ENCODE measurements at places on chromosomes 5 and 9.

DNA sequence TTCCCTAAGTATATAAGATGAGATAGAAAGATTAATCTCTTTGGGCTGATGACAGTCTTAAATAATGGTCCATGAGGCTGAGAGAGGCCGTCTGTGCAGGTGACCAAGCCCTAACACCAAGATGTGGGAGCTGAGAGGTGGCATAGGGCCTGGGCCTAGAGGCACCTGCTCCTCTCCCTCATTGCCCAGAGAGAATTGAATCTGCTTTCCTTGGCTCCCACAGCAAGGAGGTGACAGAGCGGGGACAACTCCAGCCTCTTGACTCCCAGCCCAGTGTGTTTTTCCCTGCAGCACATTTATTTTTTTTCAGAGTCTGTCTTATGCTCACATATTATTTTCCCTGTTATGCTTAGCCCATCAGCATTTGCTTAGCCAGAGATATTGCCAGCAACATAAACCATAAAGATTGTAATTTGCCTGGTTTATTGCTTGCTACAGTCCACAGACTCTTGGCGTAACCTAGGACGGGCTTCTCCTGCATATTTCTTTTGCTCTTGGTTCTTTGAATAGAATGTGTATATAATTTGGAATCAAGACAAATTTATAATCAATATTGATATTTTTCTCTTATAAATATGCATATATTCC, 105.6 kb downstream of the NTRK2 start:
- no peak for DNase-seq

- DNase-seq, result no peak
Observed at GRCh38 chr5:56518820-56519219, 285.7 kb upstream of the ANKRD55 start.

- no peak for DNase-seq
Observed at GRCh38 chr9:99030092-99030511, 74.8 kb upstream of the TGFBR1 start.

DNA sequence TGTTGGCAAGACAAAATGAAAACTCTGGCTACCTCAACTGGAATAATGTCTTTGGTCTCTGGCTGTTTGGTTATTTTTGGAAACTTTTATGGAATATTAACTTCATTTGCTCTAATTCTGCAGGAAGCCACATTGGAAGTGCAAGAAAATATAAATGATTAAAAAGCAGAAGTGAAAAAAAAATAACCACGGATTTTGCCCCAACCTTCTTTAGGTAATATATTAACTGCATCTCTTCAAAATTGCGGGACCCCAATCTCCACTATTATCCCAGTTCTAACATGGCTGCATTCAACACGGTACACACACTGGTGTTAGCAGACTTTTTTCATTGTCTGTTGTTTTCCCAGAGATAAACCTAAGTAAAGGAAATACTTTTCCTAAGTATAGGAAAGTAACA, 23.0 kb downstream of the GLIS3 start:
- DNase-seq, result no peak

- no peak for DNase-seq
Observed at GRCh38 chr5:10536511-10536910, 27.4 kb upstream of the ANKRD33B start.

DNA sequence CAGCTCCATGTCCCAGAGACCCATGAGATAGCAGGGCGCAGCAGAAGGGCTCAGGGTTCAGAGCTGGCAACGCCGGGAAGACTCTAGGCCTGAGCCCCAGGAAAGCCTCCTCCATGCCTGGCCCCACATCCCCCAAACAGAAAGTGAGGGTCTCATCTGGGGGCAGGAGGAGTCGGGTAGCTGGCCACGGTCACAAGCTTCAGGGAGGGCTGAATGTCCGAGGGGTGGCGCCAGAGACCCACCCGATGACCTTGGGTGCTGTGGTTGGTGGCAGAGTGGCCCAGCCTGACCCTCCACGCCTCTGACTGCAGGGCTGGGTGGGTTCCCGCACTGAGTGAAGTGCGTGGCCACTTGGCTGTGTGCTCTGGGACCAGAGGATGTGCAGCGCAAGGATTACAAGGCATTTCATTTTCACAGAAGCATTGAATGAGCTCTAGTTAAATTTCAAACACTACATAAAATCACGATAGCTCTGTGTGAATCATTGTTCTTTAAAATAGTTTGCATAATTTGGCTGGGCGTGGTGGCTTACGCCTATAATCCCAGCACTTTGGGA, 3.0 kb downstream of the C8G start:
- DNase-seq, result no peak

DNA sequence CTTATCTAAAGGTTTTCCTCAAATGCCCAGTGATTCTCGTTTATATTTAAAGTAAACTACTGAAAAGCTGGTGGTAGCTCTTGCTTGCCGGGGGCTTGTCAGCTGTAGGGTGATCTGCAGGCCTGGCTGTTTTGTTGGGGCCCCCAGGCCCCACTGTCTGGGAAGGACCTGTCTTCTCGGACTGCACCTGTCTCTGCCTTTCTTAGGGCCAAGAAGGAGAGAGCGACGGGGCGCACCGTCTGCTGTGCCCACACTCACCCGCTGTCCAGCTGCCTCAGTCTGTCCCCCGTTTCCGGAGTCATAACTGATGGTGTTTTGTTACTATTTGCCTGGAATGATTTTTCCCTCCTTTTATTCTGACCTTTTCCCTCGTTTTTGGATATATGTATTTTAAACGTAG, 94.1 kb upstream of the CACNA1B start:
- DNase-seq, result no peak

DNA sequence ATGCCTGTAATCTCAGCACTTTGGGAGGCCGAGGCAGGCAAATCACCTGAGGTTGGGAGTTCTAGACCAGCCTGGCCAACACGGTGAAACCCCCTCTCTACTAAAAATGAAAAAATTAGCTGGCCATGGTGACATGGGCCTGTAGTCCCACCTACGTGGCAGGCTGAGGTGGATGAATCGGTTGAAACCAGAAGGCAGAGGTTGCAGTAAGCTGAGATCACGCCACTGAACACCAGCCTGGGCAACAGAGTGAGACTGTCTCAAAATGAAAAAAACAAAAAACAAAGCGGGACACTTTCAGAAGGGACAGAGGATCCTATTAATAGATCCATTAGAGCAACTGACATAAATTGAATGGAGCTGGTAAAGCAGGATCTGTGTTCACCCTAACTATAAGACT, 89.6 kb upstream of the SGCD start:
- DNase-seq, result no peak

GRCh38 chr9:127509261-127509954, 58.1 kb downstream of the LRSAM1 start:
- DNase-seq, result no peak

GRCh38 chr5:55800924-55801323, 50.2 kb upstream of the IL31RA start:
- no peak for DNase-seq

DNA sequence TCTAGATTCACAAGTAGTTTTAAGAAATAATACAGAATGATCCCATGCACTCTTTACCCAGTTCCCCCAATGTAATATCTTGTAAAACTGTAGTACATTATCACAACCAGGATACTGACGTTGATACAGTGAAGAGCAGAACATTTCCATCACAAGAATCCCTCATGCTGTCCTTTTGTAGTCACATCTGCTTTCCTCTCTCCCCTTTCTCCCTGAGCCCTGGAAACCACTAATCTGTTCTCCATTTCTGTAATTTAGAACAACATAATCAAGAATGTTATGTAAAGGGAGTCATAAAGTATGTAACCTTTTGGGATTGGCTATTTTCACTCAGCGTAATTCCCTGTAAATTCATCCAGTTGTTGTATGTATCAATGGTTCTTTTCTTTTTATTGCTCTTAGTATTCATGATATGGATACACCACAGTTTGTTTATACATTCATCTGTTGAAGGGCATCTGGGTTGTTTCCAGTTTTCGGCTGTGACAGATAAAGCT, 61.1 kb downstream of the ERCC6L2 start:
- DNase-seq, result no peak

GRCh38 chr9:114424126-114424525, 36.3 kb upstream of the AKNA start:
- DNase-seq, result no peak

GRCh38 chr5:76219636-76220035, 136.5 kb downstream of the SV2C start:
- no peak for DNase-seq

- no peak for DNase-seq
Observed at GRCh38 chr5:1080432-1080831, 31.4 kb downstream of the SLC12A7 start.

DNA sequence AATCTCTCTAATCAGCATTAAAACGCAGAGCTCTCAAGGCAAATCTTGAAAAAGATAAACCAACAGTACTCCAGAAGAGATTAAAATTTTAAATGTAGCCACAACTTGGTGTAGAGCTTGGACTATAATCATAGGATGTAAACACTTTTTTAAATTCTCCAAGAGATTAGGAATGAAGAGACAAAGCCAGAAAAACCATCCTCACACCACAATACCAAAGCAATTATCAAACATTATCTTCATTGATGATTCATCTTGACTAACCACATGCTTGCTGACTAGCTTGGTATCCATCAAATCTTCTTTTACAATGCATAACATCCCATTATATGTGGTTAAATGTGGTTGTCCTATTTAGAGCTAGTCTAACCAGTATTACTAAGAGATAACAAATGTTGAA, 815.1 kb downstream of the TLE1 start:
- DNase-seq, result no peak

GRCh38 chr9:34426347-34427074, 31.9 kb downstream of the FAM219A start:
- no peak for DNase-seq

- no peak for DNase-seq
Observed at GRCh38 chr5:131957721-131958441, 12.4 kb upstream of the MEIKIN start.

- no peak for DNase-seq
Observed at GRCh38 chr5:168362097-168362885, 70.8 kb downstream of the WWC1 start.

GRCh38 chr9:95979446-95979845, 104.0 kb downstream of the ERCC6L2 start:
- no peak for DNase-seq

DNA sequence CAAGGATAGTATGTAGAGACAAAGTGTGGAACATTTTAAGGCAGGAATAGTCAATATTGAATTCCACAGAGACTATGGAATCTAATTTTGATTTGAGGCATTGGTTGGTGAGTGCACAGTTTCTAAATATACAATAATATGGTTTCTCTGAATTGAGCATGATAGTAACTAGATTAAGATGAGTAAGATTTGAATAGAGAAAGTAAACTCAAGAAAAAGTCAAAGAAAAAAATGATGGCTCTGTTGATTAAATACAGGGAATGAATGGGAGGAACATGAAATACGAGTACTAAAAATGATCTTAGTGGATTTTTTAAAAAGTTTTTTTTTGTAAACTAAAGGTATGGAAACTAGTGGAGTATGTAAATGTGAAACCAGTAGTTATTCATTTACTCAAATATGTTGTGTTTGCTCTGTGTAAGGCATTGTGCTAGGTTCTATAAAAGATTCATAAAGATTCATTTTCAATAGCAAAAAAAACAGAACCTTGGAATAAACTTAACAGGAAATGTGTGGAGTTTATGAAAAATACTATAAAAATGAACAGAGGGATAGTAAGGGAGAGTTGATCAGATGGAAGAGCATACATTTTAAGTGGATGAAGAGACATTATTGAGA, 101.2 kb downstream of the ZCCHC7 start:
- no peak for DNase-seq

GRCh38 chr5:425714-426113, 17.3 kb upstream of the EXOC3 start:
- no peak for DNase-seq

DNA sequence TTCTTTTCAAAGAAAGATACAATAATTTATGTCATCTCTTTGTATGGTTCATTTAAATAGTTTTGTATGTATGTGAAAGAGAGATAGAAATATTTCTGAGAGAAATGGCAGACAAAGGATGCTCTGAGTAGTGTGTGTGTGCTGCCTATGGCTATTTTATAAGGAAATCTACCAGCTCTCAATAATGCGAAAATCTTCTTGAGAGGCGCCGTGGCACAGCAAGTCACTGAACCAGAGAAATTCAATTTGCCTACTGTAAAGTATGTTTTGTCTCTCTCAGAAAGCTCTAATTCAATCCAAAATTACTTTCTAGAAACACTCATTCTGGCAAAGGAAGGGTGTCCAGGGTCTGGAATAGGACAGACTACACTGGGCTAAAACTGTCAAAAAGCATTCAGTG, 1981.1 kb downstream of the EFNA5 start:
- DNase-seq, result no peak

GRCh38 chr5:122779451-122779850, 4.6 kb downstream of the SNX2 start:
- no peak for DNase-seq

DNA sequence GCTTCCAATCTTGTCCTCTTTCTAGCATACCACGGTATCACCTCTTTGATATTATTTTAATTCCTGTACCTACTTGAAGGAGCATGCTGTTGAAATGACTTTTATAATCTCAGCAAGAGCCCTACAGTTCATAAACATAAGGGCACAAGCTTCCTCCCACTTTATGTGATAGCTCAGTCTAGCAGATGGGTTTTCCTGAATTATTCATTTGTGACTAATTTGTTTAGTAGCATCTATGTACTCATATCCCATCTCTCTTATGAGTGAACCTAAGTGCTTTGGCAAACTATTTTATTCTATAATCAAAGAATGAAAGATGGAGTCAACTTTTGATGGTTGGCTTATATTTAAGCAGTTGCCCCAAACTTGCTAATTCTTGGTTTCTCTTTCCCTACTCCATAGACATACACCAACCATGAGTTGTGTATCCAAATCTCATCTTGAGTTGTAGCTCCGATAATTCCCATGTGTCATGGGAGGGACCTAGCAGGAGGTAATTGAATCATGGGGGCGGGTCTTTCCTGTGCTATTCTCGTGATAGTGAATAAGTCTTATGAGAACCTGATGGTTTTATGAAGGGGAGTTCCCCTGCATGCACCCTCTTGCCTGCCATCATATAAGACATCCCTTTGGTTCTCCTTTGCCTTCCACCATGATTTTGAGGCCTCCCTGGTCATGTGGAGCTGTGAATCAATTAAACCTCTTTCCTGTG, 17.7 kb downstream of the TXNDC8 start:
- DNase-seq, result no peak

DNA sequence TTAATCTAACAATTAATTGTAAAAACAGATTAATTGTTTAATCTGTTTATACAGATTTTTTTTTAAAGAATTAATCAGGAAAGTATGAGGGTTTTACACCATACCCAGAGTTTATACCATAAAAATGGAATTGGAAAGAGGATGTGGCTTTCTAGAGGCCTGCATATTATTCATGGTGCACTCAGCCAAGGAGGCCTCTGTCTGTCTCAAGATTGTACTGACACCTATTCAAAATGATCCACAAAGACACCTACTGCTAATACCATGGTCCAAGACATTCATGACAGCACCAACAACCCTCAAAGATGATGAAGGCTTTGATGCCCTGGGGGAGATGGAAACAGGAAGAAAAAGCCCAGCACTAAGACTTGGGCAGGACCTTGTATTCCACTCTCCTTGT, 58.1 kb upstream of the MAST4 start:
- DNase-seq, result no peak

GRCh38 chr5:13218518-13218917, 726.0 kb downstream of the DNAH5 start:
- DNase-seq, result no peak

GRCh38 chr5:65862384-65862783, 64.0 kb upstream of the ERBIN start:
- no peak for DNase-seq

- no peak for DNase-seq
Observed at GRCh38 chr9:120902569-120903535, 23.7 kb downstream of the TRAF1 start.

Measured in cortex of kidney (tissue), 1 donor.